ENCODE measurements at places on chromosomes 12 and 14. TPM values are rescaled to one million over a fixed set of nuclear protein-coding genes. Genes with fewer than 3 reads are reported as not detected.

Gene SLC10A1
- not detected for polyA plus RNA-seq

Gene ESPL1
- 4.3 TPM for polyA plus RNA-seq

Gene LUM
- polyA plus RNA-seq = 507 TPM

Gene KRT81
- polyA plus RNA-seq = not detected

Gene FIGNL2
- polyA plus RNA-seq = 1.2 TPM

Gene CCDC60
- polyA plus RNA-seq = 0.09 TPM

DNA sequence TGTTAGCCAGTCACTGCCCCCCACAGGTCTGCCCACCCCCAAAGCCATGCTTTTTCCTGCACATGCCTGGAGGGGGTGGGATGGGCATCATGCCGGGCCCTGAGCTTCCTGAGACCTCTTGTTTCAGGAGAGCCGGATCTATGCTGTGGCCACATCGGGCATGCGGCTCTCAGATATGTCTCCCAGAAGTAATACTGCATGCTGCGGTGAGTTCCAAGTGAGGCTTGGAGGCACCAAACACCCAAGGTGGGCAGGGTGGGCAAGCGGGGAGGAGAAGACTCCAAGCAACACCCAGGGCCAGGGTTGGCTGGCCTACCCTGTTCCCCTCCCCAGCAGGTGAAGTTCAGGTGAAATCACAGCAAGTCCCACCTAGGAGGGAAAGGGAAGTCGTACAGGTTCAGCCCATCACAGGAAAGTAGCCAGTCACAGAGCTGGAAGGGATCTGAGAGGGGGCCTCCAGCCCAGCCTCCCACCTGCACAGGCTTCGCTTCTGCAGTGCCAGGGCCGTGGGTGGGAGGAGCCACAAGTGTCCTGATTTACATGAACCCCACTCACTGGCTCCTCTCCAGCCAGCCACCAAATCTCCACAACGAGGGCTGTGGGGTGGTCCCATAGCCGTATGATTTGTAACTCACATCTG is 30.9 kb downstream of the PIGH start:
- no peak for DNase-seq

- DNase-seq = no peak
Measured at GRCh38 chr12:132286912-132287311, 42.5 kb downstream of the GALNT9 start.

DNA sequence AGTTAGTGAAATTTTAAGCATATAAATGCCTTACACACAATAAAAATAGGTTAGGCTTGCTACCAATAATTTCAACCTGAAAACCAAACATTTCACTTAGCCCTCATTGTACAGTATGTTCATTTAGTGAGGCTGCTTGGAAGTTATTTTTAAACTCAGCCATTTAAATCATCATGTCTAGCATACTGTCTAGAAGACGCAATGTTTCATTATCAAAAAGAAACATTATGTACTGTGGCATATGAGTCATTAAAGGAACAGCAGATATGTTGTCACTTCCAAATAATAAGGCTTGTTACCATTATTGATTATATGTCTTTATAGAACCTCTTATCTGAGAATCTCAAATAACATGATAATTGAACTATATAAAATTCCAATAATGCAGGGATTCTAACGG is 304.7 kb downstream of the RMST start:
- DNase-seq = no peak

DNA sequence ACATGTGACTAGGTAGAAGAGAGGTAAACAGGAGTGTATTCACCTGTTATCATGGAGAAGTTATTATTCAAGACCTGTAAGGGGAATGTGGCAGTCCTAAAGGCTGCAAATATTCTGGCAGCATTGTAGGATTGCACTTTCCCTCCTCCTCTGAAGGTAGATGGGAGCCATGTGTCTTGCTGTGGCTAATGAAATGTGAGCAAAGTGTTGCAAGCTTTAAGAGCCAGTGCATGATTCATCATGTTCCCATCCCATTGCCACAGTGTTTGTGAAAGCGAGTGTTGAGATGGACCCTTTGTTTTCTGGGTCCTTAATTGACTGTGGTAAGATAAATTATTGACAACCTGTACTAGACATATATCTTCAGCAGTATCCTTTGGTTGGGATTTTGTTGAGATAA is 128.7 kb downstream of the RGS6 start:
- DNase-seq = no peak

GRCh38 chr12:18651525-18651924 is 86.3 kb downstream of the PLCZ1 start:
- no peak for DNase-seq

DNA sequence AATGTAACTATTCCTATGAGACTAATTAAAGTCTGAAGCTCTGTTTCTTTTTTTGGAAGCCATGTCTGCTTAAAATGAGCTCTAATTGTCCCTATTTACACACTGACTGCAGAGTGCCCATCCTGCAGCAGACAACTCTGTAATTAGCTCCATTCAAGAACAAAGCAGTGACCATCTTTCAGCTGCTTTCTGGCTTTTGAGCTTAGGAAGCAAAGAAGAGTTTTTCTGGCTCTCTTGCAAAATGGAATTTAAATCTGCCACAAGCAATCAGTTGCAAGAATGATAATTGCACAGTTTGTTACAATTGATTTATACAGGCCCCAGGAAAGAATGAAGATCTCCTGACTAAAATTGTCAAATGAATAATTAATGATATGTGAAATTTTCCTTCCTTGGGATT is 83.4 kb downstream of the GAS2L3 start:
- no peak for DNase-seq

DNA sequence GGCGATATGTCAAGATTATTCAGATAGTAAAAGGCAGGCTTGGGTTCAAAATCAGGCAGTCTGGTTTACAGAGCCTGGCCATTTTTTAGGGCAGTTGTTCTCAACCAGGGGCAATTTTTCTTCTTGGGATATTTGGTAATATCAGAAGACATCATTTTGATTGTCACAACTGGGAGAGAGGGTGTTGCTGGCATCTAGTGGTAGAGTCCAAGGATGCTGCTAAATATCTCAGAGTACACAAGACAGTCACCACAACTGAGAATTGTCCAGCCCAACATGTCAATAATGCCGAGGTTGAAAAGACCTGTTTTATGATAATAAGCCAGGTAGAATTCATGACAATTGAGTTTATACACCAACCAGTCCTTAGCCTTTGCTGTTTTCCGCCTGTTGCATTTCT is 733.9 kb downstream of the NRXN3 start:
- DNase-seq = no peak

GRCh38 chr12:49806321-49806813 is 21.8 kb downstream of the NCKAP5L start:
- DNase-seq = no peak

- no peak for DNase-seq
Measured at GRCh38 chr12:1720494-1720893, 29.6 kb downstream of the ADIPOR2 start.

GRCh38 chr12:62705846-62706245 is 229.1 kb downstream of the PPM1H start:
- DNase-seq = no peak

- no peak for DNase-seq
Measured at GRCh38 chr12:69779928-69780327, 41.3 kb downstream of the RAB3IP start.

GRCh38 chr14:71541973-71542690 is 390.1 kb upstream of the RGS6 start:
- DNase-seq = no peak

DNA sequence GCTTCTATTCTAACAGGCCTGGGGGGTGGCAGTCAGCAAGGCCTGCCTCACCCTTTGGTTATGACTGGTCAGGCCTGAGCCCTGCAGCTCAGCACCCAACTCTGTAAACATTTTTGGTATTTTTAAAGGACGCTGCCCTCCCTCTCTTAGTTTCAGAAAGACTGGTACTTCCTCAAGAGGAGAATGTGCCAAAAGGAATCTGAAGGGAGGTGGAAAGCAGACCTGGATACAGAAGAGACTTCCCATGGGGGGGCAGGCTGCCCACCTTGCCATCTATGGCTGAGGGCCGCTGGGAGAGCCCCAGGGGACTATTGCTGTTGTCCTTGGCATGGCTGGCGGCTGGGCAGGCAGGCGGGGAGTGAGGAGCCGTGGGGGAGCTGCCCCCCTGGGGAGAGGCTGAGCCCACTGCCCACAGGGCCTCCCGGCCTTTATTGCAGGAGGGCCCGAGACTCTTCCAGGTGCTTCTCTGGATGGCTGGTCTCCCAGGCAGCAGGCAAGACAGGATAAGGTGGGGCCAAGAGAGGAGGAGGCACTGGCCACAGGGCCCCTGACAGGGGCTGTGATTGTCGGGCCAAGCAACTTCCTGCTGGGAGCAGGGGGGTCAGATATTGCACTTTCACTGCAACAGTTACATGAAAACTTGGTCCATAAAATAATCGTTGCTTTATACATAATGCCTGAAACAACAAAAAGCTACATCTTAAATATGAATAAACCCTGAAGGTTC is 3.5 kb downstream of the ARL6IP4 start:
- no peak for DNase-seq

GRCh38 chr12:26044007-26044394 is 80.8 kb downstream of the BHLHE41 start:
- no peak for DNase-seq

- DNase-seq = no peak
Measured at GRCh38 chr14:105447651-105448640, 26.7 kb upstream of the CRIP2 start.

- no peak for DNase-seq
Measured at GRCh38 chr14:65704437-65704836, 291.9 kb downstream of the FUT8 start.

DNA sequence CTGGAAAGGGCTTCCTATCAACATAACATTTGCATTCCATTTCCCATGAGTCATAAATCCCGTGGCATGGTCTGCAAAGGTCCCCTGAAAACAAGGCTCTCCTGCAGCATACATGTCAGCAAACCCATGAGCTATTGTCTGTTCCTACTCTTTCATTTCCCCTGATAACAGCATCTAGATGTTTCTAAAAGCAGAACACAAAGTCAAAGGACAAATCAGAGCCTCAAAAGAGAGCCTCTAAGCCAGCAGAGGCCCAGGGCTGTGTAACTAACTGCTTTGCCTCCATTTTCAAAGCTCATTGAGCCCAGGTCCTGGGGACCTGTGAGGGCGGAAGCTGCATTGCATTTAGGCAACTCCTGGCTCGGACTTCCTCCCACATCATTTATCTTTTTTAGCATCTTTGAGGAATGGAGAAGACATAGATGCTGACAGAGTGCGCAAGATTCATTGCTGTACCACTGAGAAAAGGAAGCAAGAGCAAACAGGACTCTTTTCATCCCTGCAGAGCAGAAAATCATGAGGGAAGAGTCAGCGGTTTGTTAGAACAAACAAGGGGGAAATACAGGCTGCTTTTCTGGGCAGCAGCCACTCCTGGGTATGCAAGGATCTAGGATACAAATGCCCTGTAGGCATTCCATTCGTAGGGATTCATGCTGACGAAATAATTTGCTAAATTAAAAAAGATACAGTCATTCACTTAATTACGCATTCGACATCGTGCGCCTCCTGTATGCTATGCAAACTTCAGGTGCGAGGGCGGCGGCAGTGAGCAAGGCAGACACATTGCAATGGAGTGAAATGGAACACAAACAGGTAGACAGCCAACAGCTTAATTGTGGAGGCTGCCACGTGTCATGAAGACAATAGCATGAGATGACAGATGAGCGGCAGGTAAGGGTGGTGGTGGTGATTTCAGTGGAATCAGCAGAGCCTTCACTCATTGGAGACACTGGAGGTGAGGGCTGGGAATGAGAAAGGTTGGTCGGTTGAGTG is 131.0 kb downstream of the TMEM132D start:
- DNase-seq = no peak

- no peak for DNase-seq
Measured at GRCh38 chr14:44109036-44109435, 398.0 kb downstream of the FSCB start.

- no peak for DNase-seq
Measured at GRCh38 chr12:57735198-57735855, 3.2 kb downstream of the AGAP2 start.

DNA sequence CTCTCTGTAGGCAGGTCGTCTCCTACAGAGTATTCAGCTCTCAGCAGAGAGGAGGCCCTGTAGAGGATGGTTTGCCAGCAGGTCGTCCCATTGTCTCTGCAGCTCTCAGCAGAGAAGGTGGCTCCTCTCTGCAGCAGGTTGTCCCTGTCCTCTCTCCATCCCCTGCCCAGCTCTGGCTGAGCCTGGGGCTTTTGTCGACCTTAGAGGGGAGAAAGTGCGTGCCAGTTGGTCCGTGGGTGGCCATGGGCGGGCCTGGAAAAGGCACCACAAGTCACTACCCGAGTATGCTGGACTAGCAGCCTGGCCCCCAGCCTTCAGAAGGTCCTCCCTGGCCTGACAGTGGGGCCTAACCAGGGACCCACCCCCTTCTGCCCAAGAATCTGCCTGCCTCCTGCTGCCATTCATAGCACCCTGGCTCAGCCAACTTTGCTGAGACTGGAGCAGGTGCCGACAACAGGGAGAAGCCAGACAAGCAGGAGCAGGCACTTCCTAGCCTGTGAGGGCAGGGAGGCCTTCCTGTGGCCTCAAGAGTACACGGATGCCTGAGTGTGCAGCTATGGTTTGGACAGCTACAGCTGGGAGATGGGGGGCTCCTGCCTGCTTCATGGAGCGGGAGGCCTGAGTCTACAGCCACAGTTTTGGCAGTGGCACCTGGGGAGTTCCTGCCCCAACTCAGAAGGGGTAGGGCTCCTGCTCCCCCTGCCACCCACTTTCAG is 59.7 kb upstream of the KCNH3 start:
- no peak for DNase-seq

DNA sequence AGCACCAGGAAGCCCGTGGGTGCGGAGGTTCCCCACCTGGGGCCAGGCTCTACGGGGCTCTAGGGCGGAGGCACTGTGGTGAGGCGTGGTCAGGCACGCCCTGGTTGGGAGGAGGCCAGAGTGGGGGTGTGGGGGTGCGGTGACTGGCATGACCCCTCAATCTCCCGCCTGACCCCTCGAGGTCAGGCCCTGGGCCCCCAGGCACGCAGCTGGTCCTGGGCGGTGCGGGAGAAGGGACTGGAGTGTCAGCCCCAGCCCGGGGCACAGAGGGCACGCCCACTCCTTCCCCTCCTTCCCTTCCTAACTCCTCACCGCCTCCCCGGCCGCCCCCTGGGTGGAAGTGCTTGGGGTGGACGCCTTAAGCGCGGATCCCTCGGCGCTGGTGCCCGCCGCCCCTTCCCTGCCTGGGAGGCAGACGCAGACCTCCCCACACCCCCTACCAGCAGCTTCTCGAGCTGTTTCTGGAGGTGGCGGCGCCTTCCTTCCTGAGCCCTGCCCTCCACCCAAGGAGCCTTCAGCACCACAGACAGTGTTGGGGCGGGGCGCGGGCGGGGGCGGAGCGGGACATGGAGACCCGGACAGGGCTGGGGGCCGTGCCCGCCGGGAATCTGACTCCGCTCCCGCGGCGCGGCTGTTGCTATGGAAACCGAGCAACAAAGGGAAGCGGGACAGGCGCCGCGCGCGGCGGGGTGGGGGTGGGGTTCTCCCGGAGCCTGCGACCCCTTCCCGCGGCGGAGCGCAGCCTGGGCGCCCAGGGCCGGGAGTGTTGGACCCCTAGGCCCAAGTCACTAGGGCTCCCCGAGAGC is 741 bp upstream of the CRIP2 start:
- DNase-seq = no peak

GRCh38 chr14:101007765-101008164 is 104.2 kb upstream of the RTL1 start:
- DNase-seq = no peak

DNA sequence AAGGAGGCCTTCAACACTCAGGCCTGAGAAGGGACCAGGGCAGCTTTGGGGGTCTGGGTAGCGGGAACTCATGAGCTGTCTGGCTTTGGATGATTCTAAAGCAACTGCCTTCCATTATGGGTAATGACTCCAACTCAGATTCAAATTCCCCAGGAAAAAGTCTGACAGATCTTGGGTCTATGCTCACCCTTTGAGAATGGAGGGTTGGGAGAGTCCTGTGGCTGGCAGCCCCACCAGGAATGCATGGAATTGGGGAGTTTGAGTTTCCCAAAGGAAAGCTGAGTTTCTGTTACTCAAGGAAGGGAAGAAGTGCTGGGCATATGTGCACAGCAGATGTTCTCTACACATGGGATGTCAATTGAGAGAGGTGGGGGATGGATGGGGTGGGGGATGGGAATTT is 22.4 kb upstream of the LTBP2 start:
- no peak for DNase-seq

All from forelimb muscle (tissue), 1 donor.